ENCODE measurements at places on chromosomes 2 and 18.
A peak's percentile ranks its signal among the peaks of the same experiment; 100 is the strongest.

DNA sequence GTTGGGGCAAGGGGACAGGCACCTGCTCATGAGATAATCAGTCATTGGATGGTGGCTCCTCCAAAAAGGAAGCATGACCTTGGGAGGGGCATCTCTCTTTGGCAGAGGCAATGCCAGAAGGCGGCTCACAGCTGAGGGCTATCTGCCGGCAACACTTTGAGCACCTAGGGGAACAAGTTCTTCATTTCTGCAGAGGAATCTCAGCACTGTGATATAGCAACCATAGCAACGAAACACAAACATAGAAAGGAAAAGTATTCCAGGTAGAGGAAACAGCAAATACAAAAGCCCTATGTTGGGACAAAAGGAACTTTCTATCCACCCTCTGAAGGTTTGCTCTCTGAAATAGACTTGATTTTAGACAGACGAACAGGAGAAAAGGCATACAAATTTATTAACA is 89.1 kb upstream of the NEDD4L start:
- no peak for DNase-seq

- DNase-seq, result peak; percentile 38
Measured at GRCh38 chr18:48676756-48677368, 138.0 kb downstream of the CTIF start.

GRCh38 chr2:138503652-138504051 is 2.1 kb downstream of the SPOPL start:
- DNase-seq, result no peak

DNA sequence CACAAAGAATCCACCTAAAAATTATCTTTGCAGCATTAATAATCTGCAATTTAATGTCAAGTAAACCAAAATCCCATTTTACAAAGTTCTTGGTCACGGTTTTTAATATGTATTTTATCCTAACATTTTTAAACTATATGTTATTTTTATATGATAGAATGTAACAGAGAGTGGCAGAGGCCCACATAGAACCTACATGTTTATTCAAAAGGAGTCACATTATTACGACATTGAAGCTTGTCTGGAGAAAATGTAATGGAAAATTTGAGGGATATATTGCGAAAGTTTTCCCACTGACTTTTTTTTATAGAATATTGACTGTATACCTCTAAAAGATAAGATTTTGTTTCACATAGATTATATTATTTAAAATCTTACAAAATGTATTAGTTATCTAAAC is 89.7 kb upstream of the COL3A1 start:
- DNase-seq, result peak; percentile 53

DNA sequence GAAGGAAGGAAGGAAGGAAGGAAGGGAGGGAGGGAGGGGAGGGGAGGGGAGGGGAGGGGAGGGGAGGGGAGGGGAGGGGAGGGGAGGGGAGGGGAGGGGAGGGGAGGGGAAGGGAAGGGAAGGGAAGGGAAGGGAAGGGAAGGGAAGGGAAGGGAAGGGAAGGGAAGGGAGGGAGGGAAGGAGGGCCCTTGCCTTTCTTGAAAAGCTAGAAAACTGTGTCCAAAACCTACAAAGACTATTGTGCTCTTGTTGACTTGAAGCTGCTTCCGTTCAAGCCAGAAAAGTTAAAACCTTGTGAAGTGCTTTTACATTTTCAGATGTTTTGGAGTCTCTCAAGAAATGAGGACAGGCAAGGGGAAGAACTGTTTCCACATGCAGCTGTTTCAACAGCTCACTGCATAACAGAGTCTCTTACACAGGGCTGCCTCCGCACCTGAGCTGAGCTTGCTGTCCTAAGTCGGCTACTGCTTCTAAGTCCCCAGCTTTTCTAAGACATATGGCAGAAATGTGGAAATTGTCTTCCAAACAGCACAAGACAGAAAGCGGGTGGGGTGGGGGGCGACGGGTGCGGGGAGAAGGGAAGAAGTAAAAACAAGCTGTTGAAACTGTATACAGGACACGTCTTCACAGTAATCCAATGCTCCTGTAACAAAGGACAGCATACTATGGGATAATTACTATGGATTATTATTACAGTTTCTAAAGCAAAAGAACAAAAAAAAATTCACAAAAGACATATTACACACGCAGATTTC is 46.1 kb downstream of the BCL11A start:
- no peak for DNase-seq

GRCh38 chr18:6236258-6236657 is 178.5 kb downstream of the L3MBTL4 start:
- DNase-seq, result no peak

DNA sequence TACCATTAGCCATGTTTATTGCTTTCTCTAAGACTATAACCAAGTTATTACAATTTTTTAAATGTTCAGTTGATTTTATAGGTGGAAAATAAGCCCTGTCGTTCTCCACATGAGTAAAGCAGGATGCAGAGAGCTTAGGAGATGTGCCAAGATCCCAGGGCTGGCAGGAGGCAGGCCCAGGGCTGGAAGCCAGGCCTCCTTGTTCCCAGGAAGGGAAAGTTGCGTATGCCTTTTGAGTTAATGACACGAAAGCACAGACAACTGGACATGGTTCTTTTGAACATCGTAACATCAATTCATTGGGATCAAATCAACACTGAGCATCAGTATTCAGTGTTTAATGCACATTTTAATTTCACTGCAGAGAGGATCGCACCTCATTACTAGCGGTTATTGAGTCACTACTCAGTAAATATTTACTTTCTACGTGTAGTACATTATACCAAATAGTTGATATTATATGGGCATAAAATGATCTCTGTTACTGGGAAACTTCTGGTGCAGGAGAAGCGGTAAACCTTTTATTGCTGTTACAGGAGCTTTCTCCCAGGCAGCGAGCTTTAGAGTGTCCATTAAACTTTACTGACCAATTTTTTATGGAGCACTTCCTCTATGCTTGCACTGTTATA is 60.0 kb downstream of the RNF144A start:
- DNase-seq, result no peak
